ENCODE measurements at places on chromosomes 1 and 21. TPM values are rescaled to one million over a fixed set of nuclear protein-coding genes. Genes with fewer than 3 reads are reported as not detected.

Gene TSPEAR
- total RNA-seq: not detected

Gene KRTAP23-1
- not detected for total RNA-seq

Gene PIK3R3
- total RNA-seq: 32.0 TPM

DNA sequence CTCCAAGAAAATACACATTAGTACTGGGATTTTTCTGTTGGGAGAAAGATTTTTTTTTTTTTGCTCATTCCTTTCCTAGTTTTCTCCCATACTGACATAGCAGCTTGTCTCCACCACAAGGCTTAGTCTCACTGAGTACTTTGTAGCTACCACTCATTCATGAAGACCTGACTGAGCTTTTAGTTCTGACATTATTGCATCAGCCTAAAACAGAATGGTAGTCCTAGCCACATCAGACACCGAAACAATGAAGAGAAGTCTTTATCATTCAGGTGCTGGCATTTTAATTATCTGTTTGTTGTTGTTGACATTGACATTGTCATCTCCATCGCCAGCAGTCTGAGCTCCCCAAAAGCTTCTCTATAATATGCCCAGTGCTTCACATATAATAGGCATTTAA lies 21.1 kb upstream of the C1orf21 start:
- H3K36me3 ChIP-seq: no peaks in the 10 kb centered on the region
- no peak overlapping the region for H3K4me3 ChIP-seq
- DNase-seq: no peak
- H3K27me3 ChIP-seq: no peaks in the 10 kb centered on the region

Data from aorta (tissue), 5 donors.